Smooth muscle cell of bladder (primary cell): ENCODE measurements at places on chromosomes 6 and 20. TPM values are rescaled to one million over a fixed set of nuclear protein-coding genes. Genes with fewer than 3 reads are reported as not detected.

Gene CGA
- total RNA-seq = 0.09 TPM in 1 of 2 replicates, not detected in the other

Gene CLPSL2
- not detected in 2 replicates for total RNA-seq

Gene TNF
- total RNA-seq = not detected in 2 replicates

Gene HLA-DQB2
- total RNA-seq = not detected in 2 replicates

Gene RNF39
- total RNA-seq = under 0.01 TPM in 1 of 2 replicates, not detected in the other

Gene TINAG
- total RNA-seq = not detected in 2 replicates

Gene OR12D3
- not detected in 2 replicates for total RNA-seq

Gene JPH2
- 0.43 and 4.4 TPM in 2 replicates for total RNA-seq

Gene IPCEF1
- total RNA-seq = 0.09 and 0.43 TPM in 2 replicates

Gene RSPH4A
- under 0.01 and 0.09 TPM in 2 replicates for total RNA-seq

Gene MARCKS
- 74.1 and 114 TPM in 2 replicates for total RNA-seq

Gene RNF144B
- total RNA-seq = 0.28 TPM in 2 replicates

Gene SPEF1
- total RNA-seq = 0.14 and 0.28 TPM in 2 replicates

Gene KCNK5
- not detected in 2 replicates for total RNA-seq

Gene DAAM2
- total RNA-seq = 1.4 and 1.9 TPM in 2 replicates

Gene VWA7
- total RNA-seq = 0.14 and 0.28 TPM in 2 replicates

Gene DEFB125
- not detected in 2 replicates for total RNA-seq

Gene HCK
- not detected in 2 replicates for total RNA-seq

Gene TFAP2A
- under 0.01 TPM in 2 replicates for total RNA-seq
